ENCODE measurements at places on chromosomes 11 and 22.

DNA sequence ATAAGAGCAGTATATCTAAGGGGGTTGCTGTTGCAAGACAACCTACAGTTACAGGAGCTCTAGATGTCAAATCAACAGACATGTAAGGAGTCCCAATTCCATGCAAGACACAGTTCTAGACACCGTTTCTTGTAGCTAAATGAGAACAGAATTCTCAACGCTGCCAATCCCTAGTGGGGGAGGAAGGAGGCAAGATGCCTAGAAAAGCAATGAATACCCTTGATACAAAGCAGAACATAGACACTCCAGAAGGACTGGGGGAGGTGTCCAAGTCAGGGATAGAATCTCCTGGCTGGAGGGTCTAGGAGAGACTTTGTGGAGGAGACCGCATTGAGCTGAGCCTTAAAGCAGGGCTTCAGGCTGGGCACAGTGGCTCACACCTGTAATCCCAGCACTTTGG lies 280.2 kb downstream of the BUD13 start:
- DNase-seq: no peak

DNA sequence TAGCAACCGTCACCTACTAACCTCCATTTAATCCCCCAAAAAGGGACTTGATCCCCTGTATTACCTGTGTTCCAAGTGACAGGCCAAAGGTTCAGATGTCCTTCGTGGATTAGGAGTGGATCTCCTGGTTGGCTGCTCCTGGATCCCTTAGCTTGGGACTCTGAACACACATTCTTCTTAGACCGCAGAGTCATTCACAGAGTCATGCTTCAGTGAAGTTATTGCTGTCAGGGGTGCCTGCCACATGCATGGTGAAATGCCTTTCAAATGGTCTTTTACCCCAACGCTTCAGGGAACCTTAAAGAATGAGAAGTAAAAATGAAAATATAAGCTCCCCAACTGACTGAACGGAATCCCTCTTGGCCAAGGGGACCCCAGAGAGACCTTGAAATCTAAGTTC lies 49.1 kb downstream of the ADAMTS8 start:
- DNase-seq: no peak

DNA sequence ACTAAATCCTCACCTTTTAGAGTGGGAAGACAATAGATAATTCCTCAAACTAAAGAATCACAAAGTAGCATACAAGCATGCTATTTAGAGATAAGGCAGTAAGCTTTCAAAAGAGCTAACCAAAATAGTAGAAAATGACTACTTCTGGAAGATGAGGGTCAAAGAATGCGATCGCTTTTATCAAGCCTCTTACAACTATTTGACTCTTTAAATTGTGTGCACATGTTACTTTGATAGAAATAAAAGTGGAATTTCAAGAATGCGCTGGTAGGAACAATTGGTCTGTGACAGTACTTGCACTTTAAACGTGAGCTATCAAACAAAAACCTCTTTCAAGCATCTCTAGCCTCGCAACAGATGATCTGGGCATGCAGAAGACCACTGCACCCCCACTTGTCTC lies 97.3 kb downstream of the COMMD9 start:
- DNase-seq: no peak

GRCh38 chr11:125088123-125088522 lies 23.3 kb downstream of the TMEM218 start:
- no peak for DNase-seq

DNA sequence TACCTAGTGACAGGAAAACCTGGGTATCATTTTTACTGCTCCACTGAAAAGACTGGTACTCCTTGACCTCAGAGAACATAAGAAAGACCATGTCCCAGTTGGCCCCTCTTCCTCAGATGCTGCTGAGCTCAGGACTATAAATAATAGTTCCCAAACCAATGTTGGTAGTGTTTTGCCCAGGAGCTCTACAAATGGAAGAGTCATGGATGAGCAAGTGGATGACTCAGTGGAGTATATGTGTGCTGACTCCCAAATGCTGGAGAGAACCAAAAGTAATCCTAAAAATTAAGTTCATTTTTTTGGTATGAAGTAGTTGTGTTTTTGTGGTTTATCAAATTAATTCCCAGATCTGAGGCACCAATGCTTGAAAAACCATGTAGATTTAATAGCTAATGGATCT lies 482.0 kb downstream of the KCNA4 start:
- DNase-seq: no peak

DNA sequence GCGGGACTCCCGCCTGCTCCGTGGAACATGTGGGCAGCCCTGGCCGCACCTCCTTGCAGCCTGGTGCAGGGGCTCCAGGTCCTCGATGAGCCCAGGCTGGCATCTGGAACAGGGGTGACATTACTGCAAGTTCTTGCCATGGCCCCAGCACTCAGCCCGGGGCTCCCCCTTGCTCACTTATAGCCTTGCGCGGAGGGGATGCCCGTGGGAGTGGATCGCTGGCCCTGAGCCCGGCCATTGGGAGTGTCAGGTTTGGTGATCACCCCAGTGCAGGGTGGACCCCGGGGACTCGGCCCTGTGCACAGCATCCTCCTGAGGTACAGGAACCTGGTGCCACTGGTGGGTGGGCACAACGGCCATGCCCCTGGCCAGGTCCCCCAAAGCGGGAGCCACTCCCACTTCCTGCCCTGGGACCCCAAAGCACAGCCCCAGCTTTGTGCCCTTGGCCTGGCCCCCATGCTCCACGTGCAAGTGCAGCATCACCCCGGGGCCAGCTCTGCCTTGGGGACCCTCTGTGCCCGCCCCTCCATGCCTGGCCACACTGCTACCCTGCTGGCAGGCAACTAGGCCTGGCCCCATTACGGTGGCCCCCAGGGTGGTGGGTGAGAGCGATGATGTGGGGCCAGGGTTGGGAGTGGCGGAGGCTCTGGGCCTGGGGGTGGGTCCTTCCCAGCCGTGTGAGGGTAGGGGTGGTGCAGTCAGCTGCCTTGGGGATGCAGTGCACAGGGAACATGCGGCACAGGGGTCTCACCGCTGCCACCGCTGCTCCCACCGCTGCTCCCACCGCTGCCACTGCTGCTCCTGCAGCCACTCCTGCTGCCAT lies 439.8 kb downstream of the TBC1D22A start:
- no peak for DNase-seq

DNA sequence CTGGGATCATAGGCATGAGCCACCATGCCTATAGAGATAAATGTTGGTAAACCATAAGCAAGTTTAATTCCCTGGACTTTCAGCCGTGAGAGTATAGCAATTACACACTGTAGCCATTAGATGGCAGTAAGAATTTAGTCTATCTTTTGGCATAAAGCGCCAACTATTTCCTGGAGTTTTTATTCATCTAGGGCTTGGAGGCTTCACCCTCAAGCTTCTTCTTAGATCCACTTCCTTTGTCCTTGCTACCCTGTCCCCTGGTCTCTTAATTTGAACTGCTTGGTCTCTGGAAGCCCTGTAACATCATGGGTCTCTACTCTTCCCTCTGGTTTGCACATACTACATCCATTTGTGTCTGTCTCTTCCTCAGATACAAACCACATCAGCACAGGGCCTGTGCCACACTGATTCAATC lies 38.2 kb downstream of the OR10A6 start:
- DNase-seq: no peak

- DNase-seq: no peak
These were observed 40.3 kb downstream of the ALX4 start for GRCh38 chr11:44269369-44270351.

DNA sequence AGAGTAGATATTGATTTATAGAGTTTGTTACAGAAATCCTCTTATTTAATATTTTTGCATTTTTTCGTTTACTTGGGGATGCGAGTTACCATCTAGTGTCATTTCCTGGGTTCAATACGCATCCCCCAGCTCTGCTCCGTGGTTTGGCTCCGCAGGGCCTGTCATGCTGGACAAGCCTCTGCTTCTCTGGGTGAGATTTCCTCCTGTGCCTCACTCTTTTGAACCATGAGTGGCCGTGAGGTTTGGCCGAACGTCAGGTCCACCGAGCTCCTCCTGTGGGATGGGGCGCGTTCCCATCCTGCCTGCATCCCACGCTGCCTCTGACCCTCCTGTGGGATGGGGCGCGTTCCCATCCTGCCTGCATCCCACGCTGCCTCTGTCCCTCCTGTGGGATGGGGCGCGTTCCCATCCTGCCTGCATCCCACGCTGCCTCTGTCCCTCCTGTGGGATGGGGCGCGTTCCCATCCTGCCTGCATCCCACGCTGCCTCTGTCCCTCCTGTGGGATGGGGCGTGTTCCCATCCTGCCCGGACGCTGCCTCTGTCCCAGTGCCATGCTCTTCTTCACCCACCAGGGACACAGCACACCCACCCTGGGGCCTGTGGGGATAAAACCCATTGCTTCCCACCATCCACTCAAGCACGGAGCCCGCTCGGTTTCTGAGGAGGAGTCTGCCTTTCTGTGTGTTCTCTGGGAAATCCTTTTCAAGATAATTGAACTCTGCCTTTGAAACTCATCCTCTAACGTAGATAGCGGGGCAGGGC lies 506.8 kb downstream of the BRD1 start:
- no peak for DNase-seq

GRCh38 chr22:22086501-22087158 lies 104.0 kb upstream of the TOP3B start:
- no peak for DNase-seq

GRCh38 chr11:41316751-41317150 lies 142.7 kb downstream of the LRRC4C start:
- DNase-seq: no peak

GRCh38 chr11:119982517-119983239 lies 155.2 kb downstream of the TRIM29 start:
- DNase-seq: no peak

GRCh38 chr11:83069441-83070043 lies 2.2 kb downstream of the RAB30 start:
- DNase-seq: peak; percentile 19

DNA sequence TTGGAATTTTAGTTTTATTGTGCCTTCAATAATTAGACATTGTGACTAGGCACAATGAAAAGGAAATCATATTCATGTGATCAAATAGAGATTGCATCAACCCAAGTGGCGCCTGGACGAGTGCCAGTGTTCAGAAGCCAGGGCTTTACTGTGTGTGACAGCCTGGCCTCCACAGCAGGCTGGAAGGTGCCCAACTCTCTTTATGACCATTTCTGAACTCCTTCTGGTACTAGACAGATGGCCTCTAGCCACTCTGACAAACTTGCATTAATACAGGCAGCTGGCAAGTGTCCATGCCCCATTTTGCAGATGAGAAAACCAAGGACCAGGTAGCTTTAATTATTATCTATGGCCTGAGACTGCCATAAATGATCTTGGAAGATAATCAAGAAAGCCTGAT lies 8.3 kb upstream of the POU2AF1 start:
- peak; percentile 89 for DNase-seq

- no peak for DNase-seq
These were observed 5.2 kb downstream of the IGLL1 start for GRCh38 chr22:23574877-23575276.

DNA sequence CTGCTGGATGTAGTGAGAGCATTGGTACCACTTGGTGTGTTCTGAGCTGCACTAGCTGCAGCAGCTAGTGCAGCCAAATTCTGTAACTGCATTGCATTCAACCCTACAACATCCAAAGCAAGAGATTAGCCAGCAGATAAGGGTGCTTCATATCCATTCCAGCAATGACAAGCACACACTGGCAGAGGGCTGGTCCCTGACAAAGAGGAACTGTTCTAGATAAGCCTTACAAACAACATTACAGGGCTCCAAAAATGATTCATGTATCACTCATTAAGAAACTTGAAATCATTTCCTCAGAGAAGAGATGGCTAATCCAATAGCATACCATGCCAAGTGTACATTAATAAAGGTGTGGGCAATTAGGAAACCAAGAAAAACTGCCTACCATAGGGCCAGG lies 28.4 kb upstream of the RAPSN start:
- no peak for DNase-seq

- peak; percentile 15 for DNase-seq
These were observed 40.9 kb downstream of the GALNT18 start for GRCh38 chr11:11580841-11581411.

GRCh38 chr11:103547024-103547423 lies 437.8 kb downstream of the DYNC2H1 start:
- DNase-seq: no peak

DNA sequence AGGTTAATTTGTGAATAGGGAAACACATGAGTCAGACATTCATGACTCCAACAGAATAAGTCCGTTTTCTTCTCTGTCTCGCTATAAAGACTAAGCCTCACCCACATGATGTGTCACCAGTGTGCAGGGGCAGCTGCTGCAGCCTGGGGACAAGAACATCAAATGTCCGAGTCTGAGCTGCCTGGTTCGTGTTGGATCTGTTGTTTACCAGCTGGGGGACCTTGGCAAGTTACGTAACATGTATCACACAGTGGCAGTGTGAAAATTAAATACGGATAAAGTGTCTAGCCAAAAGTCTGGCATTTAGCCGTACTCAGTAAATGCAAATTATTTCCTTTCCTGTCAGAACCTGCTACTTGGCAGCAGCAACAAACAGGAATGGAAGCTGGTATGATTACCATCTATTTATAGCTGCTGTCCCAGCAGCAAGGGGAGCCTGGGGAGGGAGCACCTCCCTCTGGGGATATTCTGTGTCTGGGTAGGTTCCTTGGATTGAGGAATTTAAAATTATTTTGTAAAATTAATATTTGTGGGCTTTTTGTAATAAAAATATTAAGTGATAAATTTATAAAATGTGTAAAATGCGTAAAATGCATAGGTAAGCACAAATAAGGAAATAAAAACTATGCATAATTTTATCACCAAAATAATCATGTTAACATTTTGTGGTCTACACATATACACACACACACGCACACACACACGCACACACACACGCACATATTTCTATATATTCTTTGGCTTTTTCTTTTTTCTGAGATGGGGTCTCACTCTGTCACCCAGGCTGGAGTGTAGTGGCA lies 1.3 kb upstream of the CLDN25 start:
- peak; percentile 29 for DNase-seq

DNA sequence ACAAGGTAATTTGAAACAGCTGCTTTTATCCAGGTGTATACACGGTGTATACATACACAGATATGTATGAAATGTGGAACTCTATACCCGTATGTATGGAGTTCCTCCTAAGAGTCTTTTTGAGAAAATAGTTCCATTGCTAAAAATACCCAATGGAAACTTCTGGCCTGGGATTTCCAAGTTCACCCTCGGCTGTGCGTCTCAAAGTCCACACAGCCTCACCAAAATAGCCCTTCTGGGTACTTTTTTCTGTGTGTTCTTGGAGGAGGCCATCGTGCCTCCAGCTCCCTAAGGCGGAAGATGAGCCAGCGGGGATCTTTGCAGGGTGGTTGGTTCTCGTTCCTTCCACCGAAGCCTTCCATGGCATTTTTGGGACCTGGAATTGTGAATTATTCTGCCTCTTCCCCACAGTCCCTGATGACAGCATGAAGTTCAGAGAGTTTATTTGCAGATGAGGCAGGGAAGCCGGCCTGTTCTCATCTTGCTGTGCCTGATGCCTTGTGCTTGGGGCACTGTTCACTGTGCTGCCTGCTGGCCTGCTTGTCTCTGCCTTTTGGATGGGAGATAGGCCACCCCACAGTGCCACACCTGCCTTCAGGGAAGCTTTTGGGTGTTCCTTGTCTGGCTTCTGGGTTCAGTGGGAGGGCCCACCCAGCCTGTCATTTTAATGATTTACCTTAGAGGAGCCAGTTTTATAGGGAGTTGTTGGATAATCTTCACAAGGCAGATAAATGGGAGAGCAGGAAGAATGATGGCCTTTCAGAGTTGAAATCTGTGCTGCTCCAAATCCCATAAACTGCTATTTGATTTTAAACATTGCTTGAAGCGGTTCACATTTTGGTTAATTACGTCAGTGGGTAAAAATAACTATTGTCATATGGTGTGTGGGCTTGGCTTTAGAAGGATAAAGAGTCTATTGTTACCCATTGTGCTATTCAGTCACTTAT lies 112.7 kb upstream of the OR4B1 start:
- DNase-seq: no peak

All from SHP77 treated with DMSO at 0.1 percent for 48 hours (cell line).